GM04504 (cell line): ENCODE measurements at places on chromosomes 12 and 14.

DNA sequence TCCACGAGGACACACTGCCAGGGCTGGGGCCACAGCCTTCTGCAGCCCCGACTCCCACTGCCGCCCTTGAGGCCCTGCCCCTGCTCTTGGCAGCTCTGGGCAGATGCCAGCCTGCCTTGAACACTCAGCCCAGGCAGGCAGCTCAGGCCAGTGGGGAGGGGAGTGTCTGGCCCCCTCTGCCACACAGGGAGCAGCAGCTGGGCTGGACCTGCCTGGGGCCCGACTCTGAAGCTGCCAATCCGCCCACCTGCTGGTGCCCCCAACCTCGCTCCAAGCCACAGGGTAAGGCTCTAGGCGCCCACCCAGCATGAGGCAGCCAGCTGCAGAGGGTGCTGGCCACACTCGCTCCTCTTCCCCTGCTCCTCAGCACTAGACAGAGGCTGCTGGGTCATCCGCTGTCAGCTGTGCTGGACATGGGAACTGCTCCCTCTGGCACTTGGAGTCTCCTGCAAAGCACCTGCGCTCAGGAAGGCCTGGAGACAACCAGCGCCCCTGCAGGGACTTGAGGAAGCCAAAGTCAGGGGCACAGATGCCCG, 24.6 kb upstream of the NUDT14 start:
- no peak for DNase-seq

- no peak for DNase-seq
Measured at GRCh38 chr12:120403869-120404268, 34.0 kb upstream of the COX6A1 start.

GRCh38 chr12:38911611-38912010, 6.2 kb upstream of the CPNE8 start:
- no peak for DNase-seq

- no peak for DNase-seq
Measured at GRCh38 chr12:119676022-119676421, 8.1 kb downstream of the PRKAB1 start.

DNA sequence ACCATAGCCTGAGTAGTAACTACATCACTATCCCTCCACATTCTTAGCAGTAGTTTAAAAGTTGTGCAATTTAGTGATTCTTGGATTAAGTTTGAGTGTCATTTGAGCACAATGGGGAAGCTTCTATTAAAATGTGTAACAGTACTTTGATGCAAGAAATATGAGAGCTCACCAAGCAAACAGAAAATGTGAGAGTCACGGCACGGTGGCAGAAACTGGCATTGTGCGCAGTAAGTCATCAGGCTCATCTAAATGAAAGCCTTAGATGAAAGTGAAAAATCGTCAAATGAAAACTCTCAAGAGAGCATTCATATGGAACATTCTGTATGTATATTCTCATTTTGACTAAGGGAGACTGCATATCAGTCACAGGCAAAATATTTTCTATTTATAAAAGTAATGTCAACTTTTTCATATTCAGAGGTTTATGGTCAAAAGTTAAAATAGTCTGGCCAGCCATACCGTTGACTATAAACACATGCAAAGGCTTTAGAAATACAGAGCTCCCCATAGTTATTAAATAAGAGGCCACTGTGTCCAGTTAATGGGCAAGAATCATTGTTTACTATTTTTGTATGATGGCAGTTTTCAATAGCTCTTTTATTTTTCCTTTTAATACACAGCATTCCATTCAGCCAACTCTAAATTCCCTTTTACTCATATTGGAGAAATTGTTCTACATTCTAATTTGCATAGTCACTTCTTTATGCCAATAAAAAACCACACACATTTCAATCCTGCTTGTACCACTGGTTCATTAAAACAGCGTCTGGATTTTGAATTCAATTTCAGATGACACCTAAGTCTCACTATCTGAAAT, 167.9 kb downstream of the PRKD1 start:
- DNase-seq, result no peak

GRCh38 chr12:116365606-116366455, 88.3 kb upstream of the MED13L start:
- DNase-seq, result no peak

GRCh38 chr14:33922125-33922524, 28.7 kb downstream of the EGLN3 start:
- DNase-seq, result no peak
